ENCODE measurements at places on chromosomes 5 and 9.

DNA sequence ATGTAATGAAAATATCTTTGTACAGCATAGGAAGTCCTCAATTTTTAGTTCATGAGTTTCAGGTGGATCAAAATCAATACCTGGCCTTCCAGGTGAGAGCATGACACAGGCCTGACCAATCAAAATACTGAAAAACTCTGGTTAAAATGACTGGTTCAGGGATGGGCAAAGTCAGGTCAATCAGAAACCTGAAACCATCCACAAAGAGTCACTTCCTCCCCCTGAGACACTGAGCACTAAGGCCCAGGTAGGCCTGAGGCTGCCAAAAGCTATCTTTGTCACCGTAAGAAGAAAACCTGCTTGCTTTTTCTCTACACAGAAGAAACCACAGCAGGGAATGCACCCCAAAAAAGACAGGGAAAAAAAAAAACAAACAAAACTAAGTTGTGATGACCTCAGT is 444.8 kb downstream of the TLR4 start:
- no peak for DNase-seq

GRCh38 chr9:37820142-37820541 is 19.5 kb downstream of the DCAF10 start:
- no peak for DNase-seq

GRCh38 chr5:55101556-55102276 is 730 bp upstream of the GZMA start:
- no peak for DNase-seq

GRCh38 chr9:11103525-11103924 is 490.7 kb upstream of the PTPRD start:
- DNase-seq = no peak

- DNase-seq = no peak
These were observed 480.0 kb downstream of the NR2F1-AS1 start for GRCh38 chr5:93100976-93101375.

DNA sequence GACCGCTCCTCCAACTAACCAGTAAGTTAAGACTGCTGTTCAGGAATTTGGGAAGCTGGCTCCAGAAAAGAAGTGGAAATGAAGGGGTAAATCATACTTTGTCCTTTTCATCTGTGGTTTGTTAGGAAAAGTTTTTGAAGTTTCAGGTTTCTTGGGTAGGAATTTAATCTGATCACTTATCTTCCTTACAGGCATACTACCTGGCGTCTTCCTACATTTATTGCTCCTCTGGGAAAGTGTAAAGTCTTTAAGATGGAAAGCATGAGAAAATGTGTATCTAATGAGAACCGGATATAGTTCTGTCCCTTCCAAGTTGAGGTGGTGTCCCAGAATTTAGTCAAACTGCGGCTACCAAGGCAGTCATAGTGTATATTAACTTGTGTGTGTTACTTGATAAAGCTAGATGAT is 1.3 kb downstream of the RASA1 start:
- DNase-seq = no peak

DNA sequence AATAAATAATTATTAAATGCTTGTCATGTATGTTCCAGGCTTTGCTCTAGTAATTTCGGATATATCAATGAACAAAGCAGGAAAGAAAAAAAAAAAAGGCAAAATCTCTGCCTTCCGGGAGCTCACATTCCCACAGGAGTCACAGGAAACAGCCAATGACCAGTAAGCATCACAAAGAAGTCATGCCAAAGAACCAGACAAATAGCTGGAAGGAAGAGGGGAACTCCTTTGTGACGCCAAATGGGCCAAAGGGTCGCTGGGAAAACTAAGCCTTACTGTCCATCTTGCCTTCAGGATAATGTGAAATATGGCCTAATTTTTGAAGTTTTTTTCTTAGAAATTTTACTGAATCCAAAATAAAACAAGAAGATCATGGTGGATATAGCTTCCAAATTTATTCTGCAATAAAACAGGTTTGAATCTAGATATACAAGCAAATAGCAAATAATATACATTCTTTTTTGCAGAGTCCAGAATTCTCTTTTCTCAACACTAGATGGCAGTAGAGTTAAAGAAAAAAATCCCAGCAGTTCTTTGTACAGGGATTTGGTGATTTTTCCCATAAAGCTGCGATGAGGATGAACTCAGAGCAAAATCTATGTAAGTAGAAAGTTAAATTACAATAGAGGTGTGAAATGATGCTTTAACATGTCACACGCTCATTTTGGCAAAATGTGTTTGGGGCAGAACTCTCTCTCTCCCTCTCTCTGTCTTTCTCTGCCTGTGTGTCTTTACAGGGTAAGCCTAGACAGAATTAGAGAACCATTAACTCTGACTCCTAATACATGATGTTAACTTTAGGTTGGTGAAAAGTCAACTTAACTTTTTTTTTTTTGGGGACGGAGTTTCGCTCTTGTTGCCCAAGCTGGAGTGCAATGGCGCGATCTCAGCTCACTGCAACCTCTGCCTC is 60.0 kb upstream of the TUT7 start:
- DNase-seq = no peak

DNA sequence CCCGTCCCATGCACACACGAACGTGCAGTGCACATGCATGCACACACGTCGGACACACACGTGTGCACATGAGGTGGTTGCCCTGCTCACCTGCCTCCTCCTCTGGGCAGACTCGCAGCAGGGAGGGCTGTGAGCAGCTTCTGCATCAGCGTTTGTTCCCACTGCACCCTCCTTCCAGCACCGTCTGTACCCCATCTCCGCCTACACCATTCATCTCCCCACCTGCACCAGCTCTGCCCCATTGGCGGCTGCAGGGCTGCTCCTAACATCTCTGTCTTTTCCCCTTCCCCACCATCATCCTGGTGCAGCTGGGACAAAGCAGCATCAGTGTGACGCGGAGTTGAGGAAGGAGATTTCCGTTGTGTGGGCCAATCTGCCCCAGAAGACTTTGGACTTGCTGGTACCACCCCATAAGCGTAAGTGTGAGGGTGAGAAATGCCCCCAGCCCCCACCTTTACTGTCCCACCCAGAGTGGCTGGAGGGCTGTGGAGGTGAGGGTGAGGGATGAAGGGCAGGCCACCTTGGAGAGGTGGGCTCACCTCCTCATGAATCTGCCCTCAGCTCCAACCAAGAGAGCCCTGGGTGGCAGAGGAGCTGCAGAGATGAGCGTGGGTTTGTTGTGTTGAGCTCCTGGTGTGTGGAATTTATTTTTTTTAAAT is 234.6 kb downstream of the CACNA1B start:
- no peak for DNase-seq

DNA sequence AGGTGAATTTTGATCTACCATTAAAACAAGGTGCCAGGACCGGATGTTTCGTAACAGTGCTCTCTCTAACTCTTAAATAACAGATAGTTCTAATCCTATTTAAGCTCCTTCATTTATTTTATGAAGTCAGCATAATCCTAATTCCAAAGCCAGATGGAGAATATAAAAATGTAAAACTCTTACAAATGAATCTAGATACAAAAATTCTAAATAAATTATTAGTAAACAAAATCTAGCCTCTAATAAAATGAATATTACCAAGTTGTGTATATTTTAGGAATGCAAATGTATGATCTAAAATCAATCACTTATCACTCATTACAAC is 32.4 kb upstream of the IL33 start:
- DNase-seq = no peak

GRCh38 chr9:37987467-37987981 is 81.5 kb downstream of the SHB start:
- no peak for DNase-seq

DNA sequence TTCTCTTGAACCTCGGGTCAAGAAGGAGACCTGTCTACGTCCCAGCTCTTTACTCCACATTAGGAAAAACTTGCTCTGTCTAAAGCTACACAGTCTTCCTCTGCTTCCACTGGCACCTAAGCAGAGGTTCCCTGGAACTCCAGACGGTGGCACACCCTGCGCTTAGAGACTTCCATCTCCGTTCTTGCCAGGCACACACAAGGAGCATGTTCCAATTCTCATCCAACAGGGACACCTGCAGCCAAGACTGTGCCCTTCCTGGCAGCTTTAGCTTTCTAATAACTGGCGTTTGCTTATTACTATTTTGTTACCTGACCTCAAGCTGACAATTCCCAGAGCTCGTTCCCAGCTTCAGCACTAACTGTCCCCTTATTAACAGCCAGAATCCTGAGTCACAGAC is 16.0 kb downstream of the CAPSL start:
- no peak for DNase-seq

GRCh38 chr5:60811105-60811504 is 33.0 kb downstream of the ELOVL7 start:
- DNase-seq = no peak

GRCh38 chr5:8340739-8341344 is 471.9 kb downstream of the MTRR start:
- no peak for DNase-seq

GRCh38 chr9:129810788-129811187 is 7.8 kb downstream of the TOR1B start:
- DNase-seq = no peak

- DNase-seq = no peak
These were observed 4.6 kb upstream of the SUSD3 start for GRCh38 chr9:93053781-93054331.

- no peak for DNase-seq
These were observed 59.0 kb downstream of the DRD1 start for GRCh38 chr5:175384724-175385552.

- no peak for DNase-seq
These were observed 126.4 kb downstream of the ADAMTS6 start for GRCh38 chr5:65355301-65355700.

DNA sequence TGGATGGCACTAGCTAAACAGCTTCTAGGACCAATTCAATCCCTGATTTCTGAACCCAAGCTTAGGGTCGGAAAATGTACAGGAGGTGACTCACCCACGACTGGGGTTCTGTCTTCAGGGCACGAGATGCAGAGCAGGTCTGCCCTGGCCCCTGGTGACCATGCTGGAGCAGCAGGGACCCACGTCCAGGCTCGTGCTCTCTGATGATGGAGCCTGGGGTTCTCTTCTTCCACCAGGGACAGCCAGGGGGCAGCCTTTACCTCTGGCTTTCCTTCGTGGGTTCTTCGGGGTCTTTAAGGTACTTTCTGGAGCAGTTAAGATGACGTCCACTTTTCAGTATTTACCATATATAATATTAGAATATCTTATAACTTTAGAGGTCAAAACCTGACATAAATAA is 2.1 kb downstream of the CFAP77 start:
- DNase-seq = no peak

DNA sequence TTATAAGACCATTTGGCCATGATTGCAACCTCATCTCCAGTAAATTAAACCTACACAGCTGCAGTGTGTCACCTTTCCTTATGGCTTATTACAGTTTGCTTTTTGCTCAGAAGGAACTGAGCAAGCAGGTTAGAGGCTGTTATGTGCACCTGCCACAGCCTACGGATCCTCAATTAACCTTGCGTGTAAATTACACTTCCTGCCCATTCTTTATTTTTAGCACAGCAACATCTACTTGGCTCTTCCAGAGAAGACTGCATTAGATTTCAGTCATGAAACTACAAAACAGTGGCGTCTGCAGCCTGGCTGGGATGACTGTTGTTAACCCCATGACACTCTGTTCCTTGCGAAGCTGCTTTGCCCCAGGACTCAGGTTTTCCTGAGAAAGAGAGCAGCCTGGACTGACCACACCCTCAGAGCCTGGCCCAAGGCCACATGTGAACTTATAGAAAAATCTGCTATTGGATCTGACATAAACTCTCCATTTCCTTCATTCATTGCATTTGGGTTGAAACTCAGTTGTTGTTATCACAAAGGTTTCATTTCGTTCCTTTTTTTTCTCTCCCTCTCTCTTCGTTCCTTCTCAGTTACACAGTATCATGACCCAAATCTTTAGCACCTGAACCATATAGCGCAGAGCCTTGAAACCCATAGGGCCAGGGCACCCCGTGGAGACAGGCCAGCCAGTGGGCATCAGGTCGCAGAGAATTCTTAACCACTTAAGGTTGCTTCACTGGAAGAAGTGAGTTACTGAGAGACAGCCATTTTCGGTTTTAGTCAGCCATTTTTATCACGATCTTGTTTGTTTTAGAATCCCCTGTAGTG is 138.6 kb downstream of the PALM2AKAP2 start:
- no peak for DNase-seq

GRCh38 chr5:146529984-146530383 is 14.0 kb upstream of the GPR151 start:
- DNase-seq = no peak

DNA sequence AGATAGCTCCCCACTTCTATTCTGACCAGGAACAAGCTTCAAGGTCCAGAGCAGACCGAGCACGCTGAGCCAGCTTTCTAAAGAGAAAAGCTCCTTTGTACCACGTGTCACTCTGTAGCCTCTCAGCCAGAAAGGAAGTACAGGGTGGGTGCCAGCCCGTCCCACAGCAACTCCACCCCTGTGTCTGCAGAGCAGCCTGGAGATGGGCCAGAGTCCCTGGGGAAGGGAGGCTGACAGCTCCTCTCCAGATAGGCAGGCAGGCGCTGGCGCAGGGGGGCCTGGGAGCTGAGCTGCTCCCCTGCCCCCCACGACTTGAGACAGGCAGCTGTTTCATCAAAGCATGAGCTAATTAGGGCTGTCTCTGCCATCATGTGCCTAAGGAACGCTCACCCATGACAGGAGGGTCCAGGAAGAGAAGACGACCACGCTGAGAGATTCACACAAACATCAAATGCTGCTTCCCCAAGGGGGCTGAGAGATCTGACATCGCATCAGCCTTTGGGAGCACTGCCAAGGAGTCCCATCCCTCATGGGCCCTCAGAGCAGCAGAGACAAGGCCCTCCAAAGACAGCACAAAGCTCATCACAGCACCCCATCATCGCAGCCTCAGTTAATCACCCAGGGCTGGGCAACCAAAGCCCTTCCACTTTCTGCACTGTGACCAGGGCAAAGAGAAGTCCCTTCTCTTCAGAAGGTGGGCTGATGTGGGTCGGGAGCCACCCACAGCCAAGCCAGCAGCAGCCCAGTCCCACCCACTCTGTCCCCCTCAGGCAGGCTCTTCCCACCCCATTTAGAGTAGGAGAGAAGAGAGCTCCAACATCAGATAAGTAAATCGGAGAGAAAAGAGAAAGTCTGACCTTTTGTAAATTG is 78.5 kb upstream of the LRRTM2 start:
- DNase-seq = no peak

DNA sequence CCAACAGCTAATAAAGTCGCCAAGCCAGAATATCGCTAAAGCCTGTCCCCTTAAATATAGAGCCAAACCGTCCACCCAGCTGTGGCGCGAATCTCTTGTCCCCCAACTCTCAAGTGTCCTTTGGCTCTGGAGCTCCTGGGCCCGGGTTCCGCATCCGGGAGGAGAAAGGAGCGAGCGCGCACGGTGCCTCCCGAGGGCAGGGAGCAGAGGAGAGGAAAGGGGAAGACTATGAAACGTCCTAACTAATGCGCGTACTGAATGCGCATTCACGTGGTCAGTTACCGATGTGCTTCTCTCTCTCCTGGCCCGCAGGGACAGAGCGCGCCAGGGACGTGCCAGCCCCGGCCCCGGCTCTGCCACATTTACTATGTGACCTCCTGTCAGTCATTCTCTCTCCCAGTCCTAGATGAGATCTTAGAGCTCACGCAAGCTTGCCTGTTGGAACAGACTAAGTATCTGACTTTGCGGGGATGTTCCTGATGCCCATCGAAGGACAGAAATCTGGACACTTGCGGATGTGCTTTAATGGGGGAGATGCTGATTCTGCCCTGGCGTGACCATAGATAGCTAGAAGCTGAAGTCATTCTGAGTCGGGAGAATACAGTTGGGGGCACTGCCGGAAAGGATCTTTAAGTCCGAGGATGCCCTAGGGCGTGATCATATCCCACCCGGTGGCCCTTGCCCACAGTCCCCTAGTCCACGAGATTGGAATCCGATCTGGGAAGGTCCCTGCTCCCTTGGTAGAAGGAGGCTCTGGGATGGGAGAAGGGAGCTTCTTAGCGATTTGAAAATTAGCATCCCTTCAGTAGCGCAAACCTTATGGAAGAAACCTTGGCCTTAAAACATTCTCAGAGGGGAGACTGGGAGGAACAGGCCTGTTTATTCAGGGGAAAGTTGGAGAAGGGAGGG is 5.7 kb upstream of the EBF1 start:
- no peak for DNase-seq

All from omental fat pad (tissue), 4 donors.